ENCODE measurements at places on chromosomes 2 and 18.

DNA sequence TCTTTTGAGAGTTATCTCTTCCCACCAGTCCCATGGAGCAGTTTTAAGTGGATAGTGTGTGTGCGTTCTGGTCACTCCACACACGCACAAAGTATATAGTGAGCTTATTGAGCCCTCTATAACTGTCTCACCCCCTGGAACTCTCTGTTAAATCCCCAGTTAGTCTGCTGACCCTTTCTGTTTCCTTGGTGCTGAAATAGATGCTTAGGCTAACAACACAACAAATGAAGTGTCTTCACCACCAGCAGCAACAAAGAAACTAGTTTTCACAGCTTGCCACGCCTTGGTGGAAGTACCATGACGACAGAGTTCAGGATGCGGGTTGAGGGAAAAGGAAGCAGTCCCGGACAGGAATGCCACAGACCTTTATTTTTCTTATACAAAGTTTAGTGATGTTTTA is 203.5 kb upstream of the TMEFF2 start:
- no peak for DNase-seq

DNA sequence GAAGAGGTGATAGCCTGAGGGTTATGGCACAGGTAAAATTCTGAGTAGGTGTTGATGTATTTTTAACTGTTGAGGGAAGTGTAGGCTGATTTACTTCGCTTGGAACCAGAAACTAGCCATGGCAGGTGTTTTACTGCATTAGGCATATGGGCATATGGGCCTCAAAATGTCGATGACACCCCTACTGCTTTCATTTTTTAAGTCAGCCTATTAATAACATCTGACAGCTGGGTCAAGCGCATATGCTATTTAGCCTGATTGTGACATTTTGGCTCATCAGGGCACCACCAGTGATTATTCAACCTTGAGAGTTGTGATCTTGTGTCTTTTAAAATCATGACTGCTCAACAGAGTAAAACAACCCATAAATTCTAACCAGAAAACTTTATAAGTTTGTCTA is 1396.9 kb upstream of the NXPH2 start:
- no peak for DNase-seq

DNA sequence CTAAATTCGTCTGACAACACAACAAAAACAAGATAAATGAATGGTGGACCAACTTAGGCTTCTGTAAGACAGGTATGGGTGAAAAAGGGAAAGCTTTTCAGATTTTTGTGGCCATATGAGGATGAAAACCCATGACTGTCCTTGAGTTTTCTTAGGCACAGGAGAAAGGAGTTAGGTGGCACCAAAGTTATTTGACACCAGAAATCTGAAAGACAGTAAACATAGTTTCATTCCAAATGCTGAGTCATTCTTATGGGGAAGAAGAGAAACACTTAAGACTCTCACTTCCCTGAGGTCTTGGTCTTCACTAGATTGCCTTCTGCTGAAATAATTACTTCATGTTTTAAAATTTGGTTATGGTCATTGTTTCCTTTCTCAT is 5.2 kb upstream of the GPD2 start:
- no peak for DNase-seq

DNA sequence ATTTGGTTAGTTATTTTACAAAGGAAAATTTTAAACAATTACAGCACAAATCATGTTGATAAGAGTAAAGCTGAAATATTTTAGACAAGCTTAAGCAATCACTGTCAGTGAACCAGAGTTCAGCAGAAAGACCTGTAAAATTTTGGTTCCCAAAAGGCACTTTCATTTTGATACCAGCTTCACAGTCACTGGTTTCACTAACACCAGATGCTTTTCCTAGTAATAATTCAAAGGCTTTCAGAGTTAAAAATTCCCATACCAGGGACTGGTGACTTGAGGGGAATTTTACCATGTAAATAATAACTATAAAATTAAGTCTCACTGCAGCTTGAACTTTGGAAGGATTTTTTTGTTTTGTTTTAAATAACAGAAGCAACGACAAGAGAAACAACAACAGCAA is 102.3 kb upstream of the CD302 start:
- no peak for DNase-seq

GRCh38 chr2:239197146-239197545 is 203.7 kb downstream of the HDAC4 start:
- no peak for DNase-seq

DNA sequence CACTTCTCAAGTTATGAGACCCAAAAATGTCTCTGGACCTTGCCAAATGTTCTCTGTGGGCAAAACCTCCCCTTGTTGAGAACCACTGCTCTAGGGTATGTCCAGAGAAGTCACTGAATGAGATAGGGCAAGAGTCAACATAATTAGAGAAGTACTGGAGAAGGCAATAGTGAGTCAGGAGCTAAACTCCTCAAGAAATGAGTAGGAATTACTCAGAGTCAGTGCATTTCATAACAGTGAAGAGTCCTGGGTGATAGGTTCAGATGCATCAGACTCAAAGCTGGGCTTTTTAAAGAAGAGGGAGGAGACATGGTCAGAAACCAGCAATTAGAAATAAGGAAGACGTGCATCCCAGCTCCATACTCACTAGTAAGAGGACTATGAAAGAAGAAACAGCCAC is 38.6 kb upstream of the IHH start:
- no peak for DNase-seq

GRCh38 chr2:199223791-199224190 is 233.9 kb downstream of the SATB2 start:
- DNase-seq: no peak

DNA sequence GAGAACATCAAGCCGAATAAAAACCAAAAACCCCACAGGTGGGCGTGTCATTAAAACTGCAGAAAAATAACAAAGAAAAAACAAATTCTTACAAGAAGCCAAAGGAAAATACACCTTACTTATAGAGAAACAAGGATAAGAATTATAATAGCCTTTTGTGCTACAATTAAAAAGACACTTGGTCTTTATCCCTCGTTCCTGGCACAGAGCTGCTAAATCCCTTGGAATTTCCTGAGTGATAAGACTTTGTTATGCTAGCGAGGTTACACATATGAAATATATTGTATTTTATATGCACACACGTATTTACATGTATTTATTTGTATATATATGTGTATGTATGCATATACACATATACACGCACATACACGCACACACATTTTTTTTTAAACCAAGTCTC is 325.3 kb upstream of the TFPI start:
- DNase-seq: no peak

DNA sequence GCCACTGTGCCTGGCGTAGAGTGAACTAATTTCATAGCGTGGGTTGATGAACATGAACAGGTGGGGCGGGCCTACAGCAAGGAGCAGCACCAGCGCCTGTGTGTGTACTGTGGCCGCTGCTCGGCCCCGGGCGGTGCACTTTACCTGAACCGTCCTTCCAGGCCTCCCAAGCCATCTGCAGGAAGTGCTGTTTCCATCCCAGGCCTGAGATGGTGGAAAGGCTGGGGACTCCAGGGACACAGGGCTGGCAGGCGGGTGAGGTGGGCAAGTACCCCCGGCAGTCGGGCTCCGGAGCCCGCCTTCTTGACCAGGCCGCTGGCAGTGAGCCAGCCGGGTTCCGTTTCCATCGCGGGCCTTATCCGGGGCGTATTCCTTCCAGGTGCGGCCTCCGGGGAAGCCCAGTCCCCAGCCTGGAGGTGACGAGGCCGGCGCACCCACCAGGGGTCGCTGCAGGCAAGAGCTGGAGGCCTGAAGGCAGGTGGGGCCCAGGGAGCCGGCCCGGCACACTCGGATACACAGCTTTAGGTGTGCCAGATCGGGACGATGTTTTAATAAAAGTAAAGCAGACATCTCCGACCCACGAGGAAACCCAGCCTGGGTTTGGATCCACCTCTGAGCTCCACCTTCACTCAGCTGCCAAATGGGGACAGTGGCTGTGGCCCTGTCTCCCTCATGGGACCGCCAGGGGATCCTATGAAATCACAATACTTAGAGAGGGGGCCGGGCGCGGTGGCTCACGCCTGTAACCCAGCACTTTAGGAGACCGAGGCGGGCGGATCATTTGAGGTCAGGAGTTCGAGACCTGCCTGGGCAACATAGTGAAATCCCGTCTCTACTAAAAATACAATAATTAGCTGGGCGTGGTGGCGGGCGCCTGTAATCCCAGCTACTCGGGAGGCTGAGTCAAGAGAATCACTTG is 22.7 kb upstream of the PDIA6 start:
- no peak for DNase-seq

GRCh38 chr2:128724972-128725371 is 406.3 kb upstream of the HS6ST1 start:
- DNase-seq: no peak

DNA sequence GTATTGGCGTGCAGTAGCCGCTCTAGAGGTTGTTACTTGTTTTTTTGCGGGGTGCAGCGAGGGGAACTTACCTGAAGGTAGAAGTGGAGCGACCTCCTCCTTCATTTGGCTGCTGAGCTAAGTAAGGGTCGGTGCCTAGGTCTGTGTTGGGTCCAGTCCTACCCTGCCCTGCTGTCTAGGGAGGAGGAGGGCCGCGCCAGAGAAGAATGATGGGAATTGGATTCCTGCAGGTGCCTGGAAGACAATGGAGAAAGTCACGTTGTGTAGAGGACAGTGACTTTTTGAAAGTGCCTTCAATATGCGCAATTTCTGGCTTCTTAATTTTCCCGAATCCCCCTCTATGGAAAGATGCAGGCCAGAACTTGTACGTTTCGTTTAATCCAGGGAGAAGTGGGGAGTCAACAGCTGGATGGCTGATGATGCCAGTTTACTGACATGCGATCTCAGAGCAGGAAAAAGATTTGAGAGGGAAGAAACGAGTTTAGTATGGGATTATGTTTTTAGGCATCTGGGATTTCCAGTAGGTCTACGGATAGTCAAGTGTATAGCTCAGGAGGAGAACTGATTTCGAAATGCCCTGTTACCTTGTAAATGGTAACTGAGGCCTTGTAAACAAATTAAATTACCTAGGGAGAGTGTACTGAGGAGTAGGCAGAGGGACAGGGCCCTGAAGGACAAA is 653 bp downstream of the MRPS9 start:
- no peak for DNase-seq

DNA sequence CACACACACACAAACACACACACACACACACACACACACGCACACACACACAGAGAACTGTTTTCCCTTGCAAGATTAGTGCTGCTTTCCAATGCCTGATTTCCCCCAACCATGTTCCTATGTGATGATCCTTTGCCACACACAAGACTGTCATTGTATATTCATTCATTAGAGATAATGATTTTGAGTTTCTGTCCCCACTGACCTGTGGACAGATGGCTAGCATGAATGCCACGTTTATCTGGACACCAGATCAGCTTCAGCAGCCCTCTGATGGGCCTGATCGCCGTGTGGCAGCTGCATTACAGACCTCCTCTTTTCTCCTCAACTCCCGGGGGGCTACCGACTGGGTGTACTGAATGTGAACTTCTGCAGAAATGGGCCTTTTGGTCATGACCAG is 353.0 kb downstream of the MYCN start:
- DNase-seq: no peak

DNA sequence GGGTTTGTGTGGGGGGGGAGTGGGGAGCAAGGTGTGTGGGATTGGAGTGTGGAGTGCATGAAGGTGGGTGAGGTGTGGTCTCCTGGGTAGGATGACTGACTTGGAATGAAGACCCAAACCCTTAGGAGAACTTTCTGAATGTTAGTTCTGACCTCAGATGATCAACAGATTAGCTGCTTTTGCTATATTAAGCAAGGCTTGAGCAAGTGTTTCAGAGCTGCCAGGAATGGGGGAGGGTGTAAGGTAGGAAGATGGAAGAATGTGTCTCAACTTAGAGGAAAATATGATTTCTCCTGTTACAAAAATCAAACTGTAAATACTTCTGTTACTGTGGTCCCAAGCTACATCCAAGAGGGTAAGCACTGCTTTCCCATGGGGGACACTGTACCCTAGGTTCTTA is 273.6 kb downstream of the TGIF1 start:
- no peak for DNase-seq

- DNase-seq: peak; percentile 49
Observed at GRCh38 chr2:225010804-225011203, 31.5 kb downstream of the DOCK10 start.

DNA sequence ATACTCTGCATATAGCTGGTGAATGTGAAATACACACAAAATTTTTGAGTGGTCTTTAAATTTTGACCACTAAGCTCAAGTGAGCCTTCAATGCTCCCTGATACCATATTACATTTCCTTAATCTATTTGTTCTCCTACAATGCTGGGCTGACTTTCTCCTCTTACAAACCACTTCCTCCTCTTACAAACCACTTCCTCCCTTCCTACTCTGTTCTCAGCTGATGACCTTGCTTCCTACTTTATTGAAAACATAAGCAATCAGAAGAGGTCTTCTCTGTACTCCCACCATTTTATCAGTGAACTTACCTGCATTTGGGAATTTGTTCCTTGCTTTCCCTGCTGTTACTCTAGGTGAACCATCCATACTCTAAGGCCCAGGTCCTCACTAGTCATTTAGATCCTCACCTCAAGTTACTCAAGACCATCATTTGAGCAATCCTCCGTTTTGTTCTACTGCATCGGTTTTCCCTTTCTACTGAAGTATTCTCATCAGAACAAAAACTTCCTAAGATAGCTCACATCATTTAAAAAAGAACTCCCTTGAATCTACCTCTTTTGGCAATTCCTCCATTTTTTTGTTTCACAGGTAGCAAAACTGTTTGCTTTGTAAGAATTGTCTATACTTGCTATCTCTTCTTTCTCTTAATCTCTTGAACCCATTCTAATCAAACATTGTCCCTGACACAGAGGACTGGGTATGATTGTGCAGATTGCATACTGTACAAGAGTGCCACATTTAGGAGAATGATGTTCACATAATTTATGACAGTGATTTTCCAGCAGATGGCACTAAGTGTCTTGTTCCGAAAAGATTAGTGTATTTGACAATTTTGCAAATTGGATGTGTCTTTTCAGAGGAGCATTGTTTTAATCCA is 96.5 kb downstream of the EPB41L5 start:
- DNase-seq: peak; percentile 31

GRCh38 chr2:97747716-97748115 is 34.3 kb downstream of the ZAP70 start:
- DNase-seq: no peak

DNA sequence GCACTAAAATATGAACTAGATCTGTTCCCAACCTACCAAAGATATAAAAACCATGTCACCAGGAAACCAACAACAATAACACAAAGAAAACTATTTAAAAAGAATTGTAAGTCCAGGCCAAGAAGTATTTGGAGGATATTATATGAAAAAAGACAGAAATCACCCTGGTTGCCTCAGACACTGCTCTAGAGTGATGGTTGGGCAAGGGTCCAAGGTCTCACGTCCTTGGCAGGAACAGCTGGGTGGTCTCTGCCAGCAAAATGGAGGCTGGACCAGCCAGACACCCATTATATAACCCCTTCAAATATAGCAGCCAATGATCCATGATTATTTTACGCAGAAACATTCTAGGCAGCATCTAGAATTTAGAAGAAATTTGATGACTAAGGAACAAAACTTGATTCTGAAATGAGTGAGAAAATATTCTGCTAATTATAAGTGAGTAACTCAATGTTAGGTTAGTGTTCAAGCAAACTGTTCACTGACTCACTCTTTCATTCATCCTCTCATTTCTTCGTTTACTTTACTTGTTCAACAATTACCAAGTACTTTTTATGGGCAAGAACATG is 35.4 kb downstream of the MRPL35 start:
- DNase-seq: no peak

- no peak for DNase-seq
Observed at GRCh38 chr2:207914716-207915115, 110.6 kb downstream of the PLEKHM3 start.

GRCh38 chr2:46411245-46411641 is 68.1 kb upstream of the TMEM247 start:
- no peak for DNase-seq

GRCh38 chr18:46352520-46353250 is 248.5 kb downstream of the HAUS1 start:
- DNase-seq: no peak
